H1 (cell line): ENCODE measurements at places on chromosomes 2 and 18.

GRCh38 chr18:58104096-58104495 is 60.1 kb downstream of the NEDD4L start:
- DNase-seq, result no peak

DNA sequence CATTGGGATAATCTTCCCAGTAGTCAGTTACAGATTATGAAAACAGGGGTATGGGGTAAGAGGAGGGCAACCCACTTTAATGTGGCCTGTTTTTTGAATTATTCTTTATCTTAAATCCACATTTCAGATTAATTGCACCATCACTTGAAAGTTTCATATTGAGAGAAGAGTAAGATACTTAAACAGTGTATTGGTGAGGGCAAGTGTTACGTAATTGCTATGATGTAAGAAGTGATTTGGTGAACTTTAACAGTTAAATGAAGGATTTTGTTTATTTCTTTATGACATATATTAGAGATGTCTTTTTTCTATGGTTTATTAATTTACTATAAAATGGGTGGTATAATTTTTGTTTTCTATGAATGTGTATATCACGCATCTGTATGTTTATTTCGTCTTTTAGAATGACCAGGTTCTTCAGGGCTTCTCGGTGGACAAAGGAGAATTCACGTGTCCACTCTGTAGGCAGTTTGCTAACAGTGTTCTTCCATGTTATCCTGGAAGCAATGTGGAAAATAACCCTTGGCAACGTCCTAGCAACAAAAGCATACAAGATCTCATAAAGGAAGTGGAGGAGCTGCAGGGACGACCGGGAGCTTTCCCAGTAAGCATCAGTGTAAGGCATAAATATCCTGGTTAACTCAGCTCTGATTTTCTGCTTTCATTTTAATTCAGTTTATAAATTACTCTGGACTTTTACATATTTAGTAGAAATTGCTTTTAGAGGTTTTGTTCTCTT is 171.2 kb upstream of the MYO3B start:
- DNase-seq, result no peak

- no peak for DNase-seq
Measured at GRCh38 chr2:160343404-160343803, 143.3 kb upstream of the ITGB6 start.

DNA sequence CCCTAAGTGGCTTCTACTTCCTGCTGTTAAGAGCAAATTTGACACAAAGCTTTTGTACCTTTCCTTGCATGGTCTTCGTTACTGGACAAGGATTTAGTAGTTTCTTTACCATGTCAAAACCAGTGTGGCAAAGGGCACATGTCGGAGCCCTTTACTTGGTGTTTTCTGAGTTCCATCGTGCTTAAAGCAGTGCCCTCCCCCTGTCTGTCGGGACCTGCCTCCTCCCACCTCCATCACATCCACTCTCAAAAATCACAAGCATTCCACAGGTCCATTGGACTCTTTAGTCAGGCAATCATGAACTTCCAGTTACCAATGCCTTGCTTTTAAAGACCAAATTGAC is 763 bp downstream of the CCDC141 start:
- DNase-seq, result no peak

- DNase-seq, result no peak
Measured at GRCh38 chr18:27363872-27364271, 178.8 kb upstream of the CHST9 start.

DNA sequence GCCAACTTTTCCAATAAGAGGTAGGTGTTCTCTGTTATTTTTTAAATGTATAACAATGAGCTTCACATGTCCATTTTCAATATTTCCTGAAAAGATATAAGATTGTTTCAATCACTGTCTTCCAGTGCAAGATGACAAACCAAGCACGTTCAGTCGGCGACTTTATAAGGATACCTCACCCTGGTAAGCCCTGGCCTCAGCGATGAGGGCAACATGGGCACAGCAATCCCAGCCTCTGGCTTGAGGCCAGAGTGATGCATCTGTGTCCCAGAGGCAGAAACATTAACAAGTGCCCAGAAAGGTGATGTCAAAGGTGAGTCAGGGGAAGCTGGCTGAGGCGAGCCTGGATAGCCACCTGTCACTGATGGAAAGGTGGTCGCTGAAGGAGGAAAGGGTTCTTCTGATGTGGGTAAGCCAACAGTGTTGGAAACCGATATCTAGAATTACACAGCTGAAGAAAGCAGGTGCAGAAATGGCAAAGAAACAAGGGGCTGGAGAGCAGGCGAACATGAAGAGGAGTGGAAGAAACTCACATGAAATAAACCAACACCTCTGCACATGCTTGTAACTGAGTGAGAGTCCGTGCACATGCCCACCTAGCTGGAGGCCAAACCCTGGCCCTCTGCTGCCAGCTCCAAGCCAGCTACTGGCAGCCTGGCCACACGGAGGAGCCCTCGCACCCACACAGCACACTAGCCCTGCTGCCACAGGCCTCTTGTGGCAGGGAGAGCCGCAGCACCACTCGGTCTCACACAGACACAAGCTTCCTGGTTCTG is 65.5 kb downstream of the FBXO15 start:
- DNase-seq, result peak; percentile 77

- DNase-seq, result no peak
Measured at GRCh38 chr2:218328294-218328693, 28.4 kb upstream of the CATIP start.

GRCh38 chr2:117723483-117723882 is 91.0 kb upstream of the DDX18 start:
- no peak for DNase-seq

- DNase-seq, result no peak
Measured at GRCh38 chr18:38602341-38602740, 1036.7 kb upstream of the CELF4 start.

- peak; percentile 92 for DNase-seq
Measured at GRCh38 chr2:44802777-44803424, 138.6 kb upstream of the SIX3 start.

GRCh38 chr2:66929632-66930338 is 467.3 kb upstream of the ETAA1 start:
- DNase-seq, result no peak

DNA sequence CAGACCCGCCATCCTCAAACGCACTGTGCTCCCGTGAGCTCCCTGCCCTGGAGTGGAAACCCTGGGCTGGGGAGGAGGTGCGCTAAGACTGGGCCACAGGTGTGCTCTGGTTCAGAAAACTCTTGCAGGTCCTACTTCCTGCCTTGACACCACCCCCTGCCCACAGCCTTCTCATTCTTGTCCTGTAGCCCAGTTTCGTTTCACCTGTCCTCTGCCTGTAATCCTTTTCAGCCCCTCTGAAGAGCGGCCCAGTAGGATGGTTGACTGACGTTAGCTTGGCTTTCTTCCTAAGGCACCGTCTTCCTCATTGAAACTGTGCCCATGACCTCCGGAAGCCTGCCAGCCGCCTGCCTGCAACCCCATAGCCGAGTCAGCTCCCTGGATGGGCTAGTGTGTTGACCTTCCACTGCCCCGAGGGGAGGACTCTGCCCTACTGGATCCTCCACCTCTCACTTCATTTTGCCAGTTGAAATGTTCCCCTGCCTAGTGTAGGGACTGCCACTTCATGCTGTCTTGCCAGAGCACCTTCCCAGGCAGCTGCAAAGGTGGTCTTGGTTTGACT is 116.9 kb downstream of the AGAP1 start:
- no peak for DNase-seq

DNA sequence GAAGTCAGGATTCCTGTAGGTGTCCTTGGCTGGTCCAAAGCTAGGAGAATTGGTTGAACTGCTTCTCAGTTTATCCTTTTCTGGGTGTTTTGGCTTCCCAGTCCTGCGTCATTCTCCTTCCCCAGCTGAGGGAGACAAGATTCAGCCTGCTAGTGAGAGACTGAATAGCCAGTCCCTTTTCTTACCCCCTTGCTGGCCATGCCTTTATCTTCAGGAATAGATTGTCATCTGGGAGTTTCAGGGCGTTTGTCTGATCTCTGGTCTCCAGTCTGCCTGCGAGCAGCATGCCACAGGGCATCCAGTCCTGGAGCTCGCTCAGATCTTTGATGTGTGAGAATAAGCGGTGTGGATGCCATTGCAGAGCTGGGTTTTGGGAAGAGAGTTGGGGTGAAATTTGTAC is 5.8 kb downstream of the MYO1B start:
- DNase-seq, result no peak

- DNase-seq, result no peak
Measured at GRCh38 chr18:56890632-56891031, 239.5 kb downstream of the WDR7 start.

DNA sequence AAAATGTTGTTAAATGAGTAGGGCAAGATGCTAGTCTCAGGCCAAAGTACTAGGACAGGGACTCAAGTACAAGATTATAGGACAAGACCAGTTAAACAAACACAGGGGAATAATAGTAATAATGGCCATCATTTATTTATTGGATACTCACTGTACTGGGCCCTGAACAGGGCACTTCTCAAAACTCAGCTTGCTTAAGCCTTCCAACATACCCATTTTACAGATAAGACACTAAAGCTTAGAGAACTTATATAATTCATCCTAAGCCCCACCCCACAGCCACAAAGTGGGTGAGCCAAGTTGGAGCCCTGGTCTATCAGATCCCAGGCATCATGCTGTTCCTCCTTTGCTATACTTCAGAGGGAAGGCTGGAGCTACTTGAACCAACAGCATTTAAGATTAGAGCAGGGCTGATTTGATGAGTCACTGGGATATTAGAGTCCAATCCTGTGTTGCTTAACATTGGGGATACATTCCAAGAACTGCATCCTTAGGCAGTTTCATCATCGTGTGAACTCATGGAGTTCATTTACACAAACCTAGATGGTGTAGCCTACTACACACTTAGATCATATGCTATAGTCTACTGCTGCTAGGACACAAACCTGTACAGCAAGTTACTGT is 153.6 kb downstream of the MTCL1 start:
- DNase-seq, result no peak

DNA sequence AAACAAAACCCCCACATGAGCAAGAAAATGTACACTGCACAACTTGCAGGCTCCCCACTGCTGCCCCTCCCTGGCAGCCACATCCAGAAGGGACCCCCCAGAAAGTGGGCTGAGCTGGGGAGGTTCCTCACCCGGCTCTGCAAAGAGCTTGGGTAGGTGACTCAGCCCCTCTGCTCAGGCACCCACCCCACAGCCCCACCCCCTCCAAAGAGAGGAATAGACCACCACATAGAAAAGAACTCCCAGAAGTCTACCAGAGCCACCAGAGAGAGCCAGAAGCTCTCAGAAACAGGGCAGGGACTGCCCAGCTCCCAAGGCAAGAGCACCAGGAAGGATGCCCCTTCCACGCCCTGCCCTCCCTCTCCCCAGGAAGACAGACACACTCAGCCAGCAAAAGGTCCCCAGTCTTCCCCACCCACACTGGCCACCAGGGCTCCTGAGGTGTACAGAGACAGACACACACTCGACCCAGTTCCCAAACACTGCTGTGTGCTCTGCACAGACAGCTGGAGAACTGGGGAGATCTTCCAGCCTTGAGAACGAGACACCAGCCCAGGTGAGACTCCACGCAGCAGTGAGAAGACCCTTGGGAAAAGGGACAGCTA is 28.2 kb downstream of the BIN1 start:
- no peak for DNase-seq

- no peak for DNase-seq
Measured at GRCh38 chr18:6215888-6216287, 198.8 kb downstream of the L3MBTL4 start.

DNA sequence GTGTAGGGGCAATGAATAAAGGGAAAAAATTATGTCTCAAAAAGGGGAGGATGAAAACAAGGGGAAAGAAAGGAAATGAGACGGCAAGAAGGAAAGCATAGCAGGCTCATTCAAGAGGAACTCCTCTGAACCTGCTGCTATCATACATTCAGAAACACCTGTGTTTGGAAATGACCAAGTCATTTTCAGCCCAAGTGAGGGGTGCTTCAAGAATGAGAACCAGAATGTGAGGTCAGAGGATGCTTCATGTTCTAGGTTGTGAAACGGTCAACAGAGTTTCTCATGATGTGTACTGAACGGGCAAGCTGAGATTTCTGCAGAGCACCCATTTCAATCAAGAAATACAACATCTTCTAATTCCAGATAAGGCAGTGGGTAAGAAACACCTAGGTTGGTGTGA is 1367.2 kb upstream of the CELF4 start:
- no peak for DNase-seq

GRCh38 chr2:101121174-101121573 is 30.0 kb downstream of the TBC1D8 start:
- no peak for DNase-seq

GRCh38 chr2:45382744-45383143 is 228.3 kb downstream of the SRBD1 start:
- no peak for DNase-seq

- no peak for DNase-seq
Measured at GRCh38 chr2:69701100-69701945, 40.6 kb upstream of the ANXA4 start.

GRCh38 chr2:180359522-180360282 is 352.6 kb upstream of the CWC22 start:
- no peak for DNase-seq

GRCh38 chr2:205773989-205774388 is 91.7 kb downstream of the NRP2 start:
- no peak for DNase-seq

GRCh38 chr2:46977899-46978298 is 62.3 kb upstream of the MCFD2 start:
- no peak for DNase-seq

DNA sequence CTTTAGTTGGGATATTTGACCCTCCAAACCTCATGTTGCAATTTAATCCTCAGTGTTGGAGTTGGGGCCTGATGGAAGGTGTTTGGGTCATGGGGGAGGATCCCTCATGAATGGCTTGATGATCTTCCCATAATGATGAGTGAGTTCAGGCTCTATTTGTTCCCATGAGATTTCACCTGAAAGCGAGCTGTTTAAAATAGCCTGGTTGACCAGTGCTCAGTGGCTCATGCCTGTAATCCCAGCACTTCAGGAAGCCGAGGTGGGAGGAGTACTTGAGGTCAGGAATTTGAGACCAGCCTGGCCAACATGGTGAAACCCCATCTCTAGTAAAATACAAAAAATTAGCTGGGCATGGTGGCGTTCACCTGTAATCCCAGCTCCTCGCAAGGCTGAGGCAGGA is 14.9 kb upstream of the PSME4 start:
- DNase-seq, result no peak

GRCh38 chr2:26345283-26345544 is 729 bp upstream of the SELENOI start:
- DNase-seq, result no peak

DNA sequence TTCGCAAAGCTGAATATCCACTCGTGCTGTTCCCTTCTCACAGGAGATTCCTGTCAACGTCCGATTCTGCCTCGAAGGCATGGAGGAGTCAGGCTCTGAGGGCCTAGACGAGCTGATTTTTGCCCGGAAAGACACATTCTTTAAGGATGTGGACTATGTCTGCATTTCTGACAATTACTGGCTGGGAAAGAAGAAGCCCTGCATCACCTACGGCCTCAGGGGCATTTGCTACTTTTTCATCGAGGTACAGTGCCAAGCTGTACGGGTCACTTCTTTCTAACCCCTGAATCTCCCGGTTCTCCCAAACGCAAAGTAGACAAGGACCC is 14.6 kb downstream of the CNDP2 start:
- DNase-seq, result no peak

- no peak for DNase-seq
Measured at GRCh38 chr18:36315736-36316135, 18.2 kb downstream of the FHOD3 start.
